Upper lobe of right lung (tissue), 1 donor: ENCODE measurements at places on chromosomes 4 and X. TPM values are rescaled to one million over a fixed set of nuclear protein-coding genes. Genes with fewer than 3 reads are reported as not detected.

GRCh38 chr4:64158648-64159326, 250.5 kb downstream of the TECRL start:
- H3K4me1 ChIP-seq = no peaks in the 10 kb centered on the region
- no peaks in the 10 kb centered on the region for H3K36me3 ChIP-seq
- H3K27ac ChIP-seq = no peak overlapping the region
- no peaks in the 10 kb centered on the region for H3K27me3 ChIP-seq
- DNase-seq = no peak
- H3K4me3 ChIP-seq = peak overlapping the region; percentile 32

GRCh38 chr4:76866641-76867040, 31.3 kb downstream of the SOWAHB start:
- H3K27me3 ChIP-seq = no peaks in the 10 kb centered on the region
- no peak overlapping the region for H3K4me3 ChIP-seq
- no peak overlapping the region for H3K27ac ChIP-seq
- no peak for DNase-seq
- H3K4me1 ChIP-seq = no peaks in the 10 kb centered on the region
- no peaks in the 10 kb centered on the region for H3K36me3 ChIP-seq

DNA sequence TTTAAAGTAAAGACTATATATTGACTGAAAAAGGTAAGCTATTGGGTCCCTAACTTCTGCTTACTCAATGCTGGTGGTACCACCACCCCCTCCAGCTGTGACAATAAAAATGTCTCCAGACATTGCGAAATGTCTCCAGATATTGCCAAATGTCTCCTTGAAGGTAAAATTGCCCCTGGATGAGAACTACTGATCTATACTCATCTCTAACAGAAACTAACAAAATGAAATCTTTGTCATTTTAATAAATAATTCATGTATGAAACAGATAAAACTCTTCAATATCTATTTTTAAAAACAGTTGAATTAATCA, 20.1 kb downstream of the CLTRN start:
- no peaks in the 10 kb centered on the region for H3K36me3 ChIP-seq
- DNase-seq = no peak
- H3K4me3 ChIP-seq = no peak overlapping the region
- H3K4me1 ChIP-seq = no peaks in the 10 kb centered on the region
- H3K27me3 ChIP-seq = no peaks in the 10 kb centered on the region

GRCh38 chr4:40337051-40337450, 1.9 kb downstream of the CHRNA9 start:
- no peak for DNase-seq
- H3K27me3 ChIP-seq = no peaks in the 10 kb centered on the region
- H3K36me3 ChIP-seq = no peaks in the 10 kb centered on the region
- no peaks in the 10 kb centered on the region for H3K4me1 ChIP-seq
- H3K27ac ChIP-seq = no peak overlapping the region

DNA sequence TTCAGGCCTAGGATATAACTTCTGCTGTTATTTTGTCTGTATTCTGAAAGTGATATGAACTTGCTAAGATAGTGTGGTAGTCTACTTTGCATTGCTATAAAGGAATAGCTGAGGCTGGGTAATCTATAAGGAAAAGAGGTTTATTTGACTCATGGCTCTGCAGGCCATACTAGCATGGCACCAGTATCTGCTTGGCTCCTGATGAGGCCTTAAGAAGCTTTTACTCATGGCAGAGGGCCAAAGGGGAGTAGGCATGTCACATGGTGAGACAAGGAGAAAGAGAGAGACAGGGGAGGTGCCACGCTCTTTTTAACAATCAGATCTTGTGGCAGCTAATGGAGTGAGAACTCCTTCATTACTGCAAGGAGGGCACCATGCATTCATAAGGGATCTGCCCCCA, 247.3 kb downstream of the GPAT3 start:
- DNase-seq = no peak
- no peaks in the 10 kb centered on the region for H3K4me1 ChIP-seq
- no peak overlapping the region for H3K4me3 ChIP-seq
- no peaks in the 10 kb centered on the region for H3K27me3 ChIP-seq

Gene SORCS2
- 7.2 TPM for total RNA-seq

Gene SSX5
- total RNA-seq = not detected

DNA sequence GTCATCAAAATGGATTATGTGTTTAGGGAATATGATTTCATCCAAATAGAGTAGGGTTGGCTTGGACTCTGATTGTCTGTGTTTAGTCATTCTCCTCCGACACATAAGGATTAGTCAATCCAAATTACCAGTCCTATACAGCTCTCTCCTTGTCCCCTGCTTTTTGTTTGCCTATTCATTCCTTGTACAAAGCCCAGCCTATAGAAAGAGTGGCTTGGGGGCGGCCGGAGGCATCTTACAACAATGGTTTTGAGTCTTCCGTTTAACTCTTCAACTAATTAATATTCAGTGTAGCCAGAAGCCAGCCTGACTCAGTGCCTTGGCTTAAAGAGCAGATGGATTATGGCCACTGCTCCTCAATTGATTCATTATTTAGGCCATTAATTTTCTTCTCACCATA, 796.6 kb upstream of the POU3F4 start:
- H3K4me1 ChIP-seq = no peaks in the 10 kb centered on the region
- no peak for DNase-seq
- no peak overlapping the region for H3K4me3 ChIP-seq
- no peaks in the 10 kb centered on the region for H3K36me3 ChIP-seq
- no peak overlapping the region for H3K27ac ChIP-seq

GRCh38 chrX:17032351-17032750, 85.9 kb downstream of the REPS2 start:
- H3K36me3 ChIP-seq = no peaks in the 10 kb centered on the region
- no peaks in the 10 kb centered on the region for H3K27me3 ChIP-seq
- no peaks in the 10 kb centered on the region for H3K4me1 ChIP-seq
- H3K27ac ChIP-seq = peak overlapping the region; percentile 42
- DNase-seq = no peak

DNA sequence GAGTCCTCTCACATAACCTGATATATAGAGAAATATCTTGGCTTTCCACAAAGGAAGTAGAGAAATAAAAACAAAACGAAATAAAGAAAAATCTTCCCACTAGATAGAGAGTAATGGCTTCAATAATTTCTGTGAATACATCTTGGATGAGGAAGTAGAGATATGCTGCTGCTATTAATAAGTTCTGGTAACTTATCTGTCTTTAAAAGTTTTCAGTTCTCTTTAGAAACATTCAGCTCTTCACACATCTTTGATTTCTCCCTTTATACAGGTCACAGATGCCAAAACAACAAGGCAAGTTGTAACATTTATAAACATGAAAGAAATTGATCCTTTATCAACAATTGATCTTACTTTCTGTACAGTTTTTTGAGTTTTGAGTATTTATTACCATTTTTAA, 615.8 kb downstream of the TRAM1L1 start:
- no peaks in the 10 kb centered on the region for H3K36me3 ChIP-seq
- H3K4me3 ChIP-seq = no peak overlapping the region
- no peak overlapping the region for H3K27ac ChIP-seq
- H3K4me1 ChIP-seq = no peaks in the 10 kb centered on the region

GRCh38 chr4:182917182-182918043, at the start of gene DCTD:
DCTD (minus strand) TSS chr4:182917386; CDS start chr4:182915568, 1,818 bp downstream.
- peaks cover 17% of the 10 kb centered on the region for H3K4me1 ChIP-seq
- H3K36me3 ChIP-seq = peaks cover 29% of the 10 kb centered on the region
- peak; percentile 94 for DNase-seq
- peak within 1 kb of the TSS; percentile 97 for H3K27ac ChIP-seq
- peak within 1 kb of the TSS; percentile 80 for H3K4me3 ChIP-seq

GRCh38 chr4:144740316-144740715, 94.4 kb downstream of the HHIP start:
- no peaks in the 10 kb centered on the region for H3K27me3 ChIP-seq
- no peak overlapping the region for H3K27ac ChIP-seq
- DNase-seq = no peak
- H3K36me3 ChIP-seq = no peaks in the 10 kb centered on the region
- H3K4me3 ChIP-seq = no peak overlapping the region

Gene LRPAP1
- 195 TPM for total RNA-seq

Gene ADH4
- 0.38 TPM for total RNA-seq

Gene ITGB1BP2
- 0.38 TPM for total RNA-seq

GRCh38 chr4:171478181-171478580, 335.0 kb upstream of the GALNTL6 start:
- H3K27ac ChIP-seq = no peak overlapping the region
- DNase-seq = no peak
- no peaks in the 10 kb centered on the region for H3K27me3 ChIP-seq
- no peaks in the 10 kb centered on the region for H3K36me3 ChIP-seq

- DNase-seq = no peak
- no peak overlapping the region for H3K27ac ChIP-seq
- H3K4me3 ChIP-seq = no peak overlapping the region
- H3K4me1 ChIP-seq = peaks cover 73% of the 10 kb centered on the region
Measured at GRCh38 chr4:169252339-169253112, 18.2 kb downstream of the SH3RF1 start.

- H3K27me3 ChIP-seq = no peaks in the 10 kb centered on the region
- H3K27ac ChIP-seq = no peak overlapping the region
- H3K36me3 ChIP-seq = no peaks in the 10 kb centered on the region
- H3K4me3 ChIP-seq = no peak overlapping the region
- DNase-seq = no peak
Measured at GRCh38 chrX:132751063-132751690, 207.3 kb downstream of the HS6ST2 start.

DNA sequence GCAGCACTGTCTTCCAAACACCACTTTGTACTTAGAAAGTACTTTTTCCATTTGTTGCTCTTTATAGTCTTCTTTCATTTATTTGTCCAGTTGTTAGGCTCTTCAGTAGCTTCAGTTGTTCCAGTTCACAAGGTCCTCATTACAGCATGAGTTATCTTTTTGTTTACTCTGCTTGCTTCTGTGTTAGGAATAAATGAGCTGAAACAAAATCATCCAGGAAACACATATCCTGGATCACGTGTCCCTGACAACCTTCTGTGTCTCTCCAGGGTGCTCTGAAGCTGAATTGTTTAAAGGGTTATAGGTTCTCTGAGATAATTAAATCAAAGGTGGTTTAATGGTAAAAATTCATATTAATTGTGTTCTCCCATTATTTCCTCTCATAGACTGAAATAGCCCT, 19.9 kb upstream of the KLHL8 start:
- H3K4me1 ChIP-seq = no peaks in the 10 kb centered on the region
- no peak for DNase-seq
- no peaks in the 10 kb centered on the region for H3K27me3 ChIP-seq
- no peak overlapping the region for H3K27ac ChIP-seq
- no peaks in the 10 kb centered on the region for H3K36me3 ChIP-seq
- no peak overlapping the region for H3K4me3 ChIP-seq

- H3K27me3 ChIP-seq = no peaks in the 10 kb centered on the region
- H3K36me3 ChIP-seq = no peaks in the 10 kb centered on the region
- no peak for DNase-seq
- H3K27ac ChIP-seq = no peak overlapping the region
- no peak overlapping the region for H3K4me3 ChIP-seq
- H3K4me1 ChIP-seq = no peaks in the 10 kb centered on the region
Measured at GRCh38 chr4:22072240-22072639, 123.7 kb upstream of the KCNIP4 start.

DNA sequence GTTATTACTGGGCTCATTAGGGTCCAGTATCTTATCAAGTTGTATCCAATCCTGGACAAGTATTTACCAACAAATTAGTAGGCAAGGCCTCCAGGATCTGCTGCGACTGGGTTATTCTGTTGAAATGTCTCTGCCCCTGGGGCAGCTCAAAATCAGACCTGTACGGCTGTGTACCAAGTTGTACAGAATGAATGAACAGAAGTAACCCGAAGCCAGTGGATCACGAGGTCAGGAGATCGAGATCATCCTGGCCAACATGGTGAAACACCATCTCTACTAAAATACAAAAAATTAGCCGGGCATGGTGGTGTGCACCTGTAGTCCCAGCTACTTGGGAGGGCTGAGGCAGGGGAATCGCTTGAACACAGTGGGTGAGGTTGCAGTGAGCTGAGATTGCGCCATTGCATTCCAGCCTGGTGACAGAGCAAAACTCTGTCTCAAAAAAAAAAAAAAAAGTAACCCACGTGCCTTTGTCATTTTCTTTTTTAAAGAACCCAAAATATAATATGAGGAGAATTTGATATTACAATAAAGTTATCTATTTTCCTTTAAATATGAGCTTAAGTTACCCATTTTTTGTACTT, 127.3 kb downstream of the CBR4 start:
- no peaks in the 10 kb centered on the region for H3K27me3 ChIP-seq
- H3K4me1 ChIP-seq = peaks cover 38% of the 10 kb centered on the region
- H3K36me3 ChIP-seq = peaks cover 8% of the 10 kb centered on the region
- H3K27ac ChIP-seq = no peak overlapping the region
- no peak overlapping the region for H3K4me3 ChIP-seq
- no peak for DNase-seq

Gene PRDM5
- total RNA-seq = 17.0 TPM

Gene GPR119
- not detected for total RNA-seq

- H3K36me3 ChIP-seq = no peaks in the 10 kb centered on the region
- H3K4me1 ChIP-seq = no peaks in the 10 kb centered on the region
- H3K27me3 ChIP-seq = no peaks in the 10 kb centered on the region
Measured at GRCh38 chr4:14883166-14883565, 119.1 kb upstream of the CPEB2 start.

DNA sequence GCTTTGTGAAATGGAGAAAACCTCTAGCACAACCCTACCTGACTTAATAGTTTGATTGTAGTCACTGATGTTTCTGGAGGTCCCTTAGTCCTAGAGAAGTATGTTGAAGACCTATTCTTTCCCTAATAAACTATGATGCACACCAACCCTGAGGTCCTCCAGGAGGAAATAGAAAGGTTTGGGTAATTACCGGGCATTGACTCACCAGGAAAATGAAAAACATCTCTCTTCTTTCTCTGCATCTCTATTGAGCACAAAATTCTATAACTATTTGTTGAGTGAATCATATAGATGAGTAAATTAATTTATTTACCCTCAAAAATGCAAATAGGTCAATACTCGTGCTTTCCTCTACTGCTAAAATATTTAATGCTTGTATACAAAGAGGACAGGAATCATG, 582.4 kb upstream of the FAM241A start:
- H3K4me1 ChIP-seq = no peaks in the 10 kb centered on the region
- no peaks in the 10 kb centered on the region for H3K27me3 ChIP-seq
- DNase-seq = no peak
- no peaks in the 10 kb centered on the region for H3K36me3 ChIP-seq

DNA sequence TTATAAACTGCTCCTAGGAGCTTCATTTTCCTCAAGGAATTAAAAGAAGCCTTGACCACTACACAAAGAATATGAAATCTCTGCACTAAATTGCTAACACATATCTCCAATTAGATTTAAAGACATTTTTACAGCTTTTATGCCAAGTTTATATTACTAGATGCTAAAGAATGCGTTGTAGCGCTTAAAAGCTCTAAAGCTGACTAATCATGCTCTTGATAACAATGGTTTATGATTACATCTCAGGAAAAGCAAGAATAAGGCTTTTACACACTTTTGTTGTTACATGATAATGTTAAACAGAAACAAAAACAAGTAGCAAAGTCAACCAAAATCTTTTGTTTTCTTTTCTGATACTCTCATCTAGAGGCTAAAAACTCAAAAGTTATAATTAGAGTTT, 44.7 kb downstream of the SLC10A7 start:
- no peak overlapping the region for H3K27ac ChIP-seq
- H3K4me1 ChIP-seq = no peaks in the 10 kb centered on the region
- DNase-seq = no peak
- H3K36me3 ChIP-seq = no peaks in the 10 kb centered on the region
- no peak overlapping the region for H3K4me3 ChIP-seq
